ENCODE measurements at places on chromosomes 3 and 15.
A peak's percentile ranks its signal among the peaks of the same experiment; 100 is the strongest.

- no peak for DNase-seq
Observed at GRCh38 chr3:194306109-194306686, 44.9 kb downstream of the CPN2 start.

- no peak for DNase-seq
Observed at GRCh38 chr3:88657459-88657858, 450.0 kb upstream of the EPHA3 start.

DNA sequence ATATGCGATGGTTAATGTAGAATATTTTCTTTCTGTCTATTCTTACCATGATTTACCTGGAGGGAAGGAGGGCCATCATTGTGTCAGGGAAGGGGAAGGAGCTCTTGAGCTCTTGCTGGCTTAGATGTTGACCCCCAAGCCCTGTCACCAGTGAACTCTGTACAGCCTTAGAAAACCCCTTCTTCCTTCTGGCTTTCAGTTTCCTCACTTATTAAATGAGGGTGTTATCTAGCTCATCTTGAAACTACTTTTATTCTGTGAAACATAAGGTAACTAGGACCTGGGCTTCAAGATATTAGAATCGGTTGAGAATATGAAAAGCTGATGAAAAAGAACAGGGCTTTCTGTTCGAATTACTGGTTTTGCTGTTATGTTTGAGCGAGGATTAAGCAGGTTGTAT, 25.1 kb upstream of the UTS2B start:
- DNase-seq: no peak

GRCh38 chr15:67092752-67093503, 27.5 kb downstream of the SMAD3 start:
- no peak for DNase-seq

DNA sequence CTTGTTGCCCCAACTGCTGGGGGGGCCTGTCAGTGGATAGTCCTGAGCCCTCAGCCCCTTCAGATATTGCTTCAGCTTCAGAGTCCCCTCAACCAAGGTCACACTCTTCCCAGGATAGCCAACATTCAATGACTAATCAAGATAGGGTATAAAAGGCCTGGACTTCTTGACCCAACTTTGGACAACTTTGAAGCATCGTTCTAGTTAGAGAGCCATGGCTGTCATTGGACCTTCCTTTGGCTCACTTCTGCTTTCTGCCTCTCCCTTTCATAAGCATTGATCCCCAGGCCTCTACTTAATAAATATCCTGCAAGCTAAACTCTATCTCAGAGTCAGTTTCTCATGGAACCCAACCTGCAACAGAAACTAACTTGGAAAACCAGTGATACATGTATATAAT, 31.3 kb upstream of the DCLK3 start:
- no peak for DNase-seq

DNA sequence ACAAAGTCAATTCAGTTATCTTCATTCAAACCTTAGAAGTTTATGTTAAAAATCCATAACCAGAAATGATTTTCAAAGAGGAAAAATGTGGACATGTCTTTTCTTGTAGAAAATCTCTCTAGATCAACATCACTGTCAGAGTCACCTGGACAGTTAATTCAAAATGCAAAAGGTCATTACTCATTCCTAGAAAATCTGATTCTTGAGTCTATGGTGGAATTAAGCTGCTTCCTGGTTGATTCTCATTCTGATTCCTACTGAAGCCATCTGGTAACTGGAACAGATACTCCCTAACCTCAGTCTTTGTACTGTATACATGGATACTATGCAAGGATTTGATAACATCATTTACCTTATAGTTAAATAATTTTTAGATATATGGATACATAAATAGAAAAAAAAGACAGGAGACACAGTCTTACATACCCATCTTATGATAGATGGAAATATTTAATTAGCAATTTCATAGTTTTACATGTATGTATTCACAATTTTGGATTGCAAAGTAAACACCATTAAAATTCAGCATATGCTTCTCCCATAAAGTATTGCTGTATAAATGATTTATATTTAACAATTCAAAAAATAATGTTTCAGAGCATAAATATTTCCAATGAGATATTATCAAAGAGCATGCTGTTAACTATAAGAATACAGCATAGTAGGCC, 693.2 kb upstream of the CCDC54 start:
- no peak for DNase-seq

DNA sequence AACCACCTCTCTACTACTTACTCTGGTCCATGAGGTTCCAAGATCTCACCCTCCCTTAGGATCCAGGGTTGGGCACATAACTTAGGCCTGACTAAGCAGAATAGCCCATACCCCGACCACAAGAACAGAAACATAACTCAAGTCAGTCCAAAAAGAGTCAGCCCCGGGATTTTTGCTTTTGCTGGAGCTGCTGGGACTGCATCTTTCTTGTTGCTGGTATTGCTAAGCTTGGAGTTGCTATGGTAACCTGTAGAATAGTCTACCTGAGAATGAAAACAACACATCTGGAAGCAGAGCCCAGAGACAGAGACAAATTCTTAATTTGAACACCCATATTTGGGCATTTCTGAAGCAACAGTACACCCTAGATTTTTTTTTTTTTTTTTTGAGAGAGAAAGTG, 6.5 kb downstream of the RUBCN start:
- DNase-seq: peak; percentile 76

DNA sequence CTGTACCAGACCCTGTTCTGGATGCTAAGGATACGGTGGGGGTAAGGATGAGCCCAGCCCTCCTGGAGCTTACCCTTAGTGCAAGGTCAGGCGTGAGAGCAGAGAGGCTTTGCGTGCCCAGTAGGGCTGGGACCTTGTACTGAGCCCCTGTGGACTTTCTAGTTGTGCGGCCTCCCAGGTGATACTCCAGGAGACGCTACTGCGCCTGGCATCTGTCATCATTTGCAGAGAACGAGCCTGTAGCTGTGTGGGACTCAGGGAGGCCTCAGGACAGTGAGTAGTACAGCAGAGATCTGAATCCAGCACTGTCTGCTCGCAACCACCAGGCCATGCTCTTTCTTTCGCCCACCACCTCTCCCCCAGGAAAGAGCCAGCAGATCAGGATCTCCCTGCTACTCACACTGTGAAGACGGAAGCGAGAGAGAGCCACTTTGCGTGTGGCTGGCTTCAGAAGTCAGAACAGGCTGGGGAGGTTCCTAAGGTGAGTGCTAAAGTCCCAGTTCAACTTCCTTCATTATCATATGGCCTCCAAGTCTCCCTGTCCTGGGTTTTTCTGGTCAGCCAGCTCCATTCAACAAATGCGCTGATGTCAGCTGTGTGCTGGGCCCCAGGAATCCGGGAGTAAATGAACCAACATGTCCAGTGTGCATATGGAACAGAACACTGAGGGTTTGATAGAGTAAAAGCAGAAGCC, 38.2 kb upstream of the ITGA11 start:
- no peak for DNase-seq

DNA sequence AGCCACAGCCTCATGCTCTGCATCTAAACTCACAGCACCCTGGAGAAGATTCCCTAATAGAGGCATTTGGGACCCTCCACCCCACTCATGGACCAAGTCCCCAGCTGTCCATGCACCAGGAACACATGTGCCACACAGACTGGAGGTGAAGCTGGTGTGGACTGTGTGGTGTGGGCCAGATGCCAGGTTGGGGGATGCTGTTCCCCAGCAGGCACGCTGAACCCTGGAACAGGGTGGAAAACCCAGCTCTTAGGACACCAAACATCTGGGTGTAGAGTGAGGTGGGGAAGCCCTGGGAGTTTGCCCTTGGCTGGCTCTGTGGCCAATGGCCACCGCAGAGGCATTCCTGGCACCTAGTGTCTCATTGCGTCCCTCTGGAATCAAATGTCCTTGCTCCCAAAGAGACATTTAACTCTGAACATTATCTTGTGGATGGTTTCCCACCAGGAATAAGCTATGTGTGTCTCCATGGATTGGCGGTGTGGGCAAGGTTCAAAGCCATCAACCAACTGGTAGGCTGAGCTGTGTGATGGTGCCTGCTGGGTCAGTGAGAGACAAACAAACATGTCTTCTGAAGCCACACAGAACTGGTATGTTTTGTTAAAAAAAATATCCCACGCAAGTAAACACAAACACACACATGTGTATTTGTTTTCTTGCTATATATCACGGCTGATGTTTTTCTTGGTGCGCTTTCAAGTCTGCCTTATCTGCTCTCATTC, 65.0 kb downstream of the EXOG start:
- no peak for DNase-seq

DNA sequence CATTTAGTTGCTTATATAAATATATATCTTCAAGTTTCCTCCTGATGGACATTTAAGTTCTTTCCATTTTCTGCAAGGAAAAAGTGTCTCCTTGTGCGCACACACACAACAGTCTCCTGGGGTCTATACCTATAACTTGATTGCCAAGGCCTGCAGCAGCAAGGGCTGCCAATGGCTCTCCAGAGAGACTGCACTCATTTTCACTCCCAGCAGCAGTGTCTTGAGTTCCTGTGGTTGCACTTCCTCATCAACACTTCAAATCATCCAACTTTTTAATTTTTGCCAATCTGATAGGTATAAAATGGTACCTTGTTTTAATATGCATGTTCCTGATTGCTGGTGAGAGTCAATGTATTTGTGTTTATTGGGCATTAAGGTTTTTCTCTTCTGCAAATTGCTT, 23.1 kb downstream of the TNFAIP8L3 start:
- DNase-seq: no peak

Measured in H54 (cell line).